Keratinocyte (primary cell): ENCODE measurements at places on chromosomes 16 and 17. TPM values are rescaled to one million over a fixed set of nuclear protein-coding genes. Genes with fewer than 3 reads are reported as not detected.
A peak's percentile ranks its signal among the peaks of the same experiment; 100 is the strongest.

Gene RAB37
- polyA plus RNA-seq: 0.03 to 0.09 TPM (median 0.05 TPM) in 3 replicates

Gene TRPV2
- polyA plus RNA-seq: 0.05 to 0.09 TPM (median 0.09 TPM) in 3 replicates

Gene KRT13
- polyA plus RNA-seq: 15.2 to 46.6 TPM (median 24.0 TPM) in 3 replicates

Gene ZP2
- not detected in 3 replicates for polyA plus RNA-seq

Gene EVI2B
- 0.32 to 1.1 TPM (median 0.80 TPM) in 3 replicates for polyA plus RNA-seq

Gene SLC13A2
- not detected in 3 replicates for polyA plus RNA-seq

Gene NPIPA2
- 0.61 to 2.1 TPM (median 1.3 TPM) in 3 replicates for polyA plus RNA-seq

Gene LRRC59
- 90.4 to 162 TPM (median 152 TPM) in 3 replicates for polyA plus RNA-seq

Gene ABI3
- polyA plus RNA-seq: 0.03 TPM in 1 of 3 replicates, not detected in the others

DNA sequence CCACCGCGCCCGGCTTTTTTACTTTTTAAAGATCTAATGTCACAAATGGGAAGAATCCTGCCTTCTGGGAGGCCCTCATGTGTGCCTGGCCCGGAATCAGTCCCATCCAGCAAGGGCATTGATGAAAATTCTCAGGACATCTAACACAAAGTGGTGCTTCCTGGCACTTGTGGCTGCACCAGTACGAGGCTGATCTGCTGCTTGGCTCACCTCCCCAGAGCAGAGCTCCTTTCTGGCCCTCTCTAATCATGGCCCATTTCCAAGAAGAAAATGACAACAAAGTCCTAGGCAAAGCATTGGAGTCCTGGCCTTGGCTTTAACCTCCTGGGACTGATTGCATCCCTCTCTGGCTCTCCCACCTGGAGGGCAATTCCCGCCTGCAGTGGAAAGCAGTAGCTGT is 50.7 kb upstream of the SIAH1 start:
- no peak for DNase-seq

DNA sequence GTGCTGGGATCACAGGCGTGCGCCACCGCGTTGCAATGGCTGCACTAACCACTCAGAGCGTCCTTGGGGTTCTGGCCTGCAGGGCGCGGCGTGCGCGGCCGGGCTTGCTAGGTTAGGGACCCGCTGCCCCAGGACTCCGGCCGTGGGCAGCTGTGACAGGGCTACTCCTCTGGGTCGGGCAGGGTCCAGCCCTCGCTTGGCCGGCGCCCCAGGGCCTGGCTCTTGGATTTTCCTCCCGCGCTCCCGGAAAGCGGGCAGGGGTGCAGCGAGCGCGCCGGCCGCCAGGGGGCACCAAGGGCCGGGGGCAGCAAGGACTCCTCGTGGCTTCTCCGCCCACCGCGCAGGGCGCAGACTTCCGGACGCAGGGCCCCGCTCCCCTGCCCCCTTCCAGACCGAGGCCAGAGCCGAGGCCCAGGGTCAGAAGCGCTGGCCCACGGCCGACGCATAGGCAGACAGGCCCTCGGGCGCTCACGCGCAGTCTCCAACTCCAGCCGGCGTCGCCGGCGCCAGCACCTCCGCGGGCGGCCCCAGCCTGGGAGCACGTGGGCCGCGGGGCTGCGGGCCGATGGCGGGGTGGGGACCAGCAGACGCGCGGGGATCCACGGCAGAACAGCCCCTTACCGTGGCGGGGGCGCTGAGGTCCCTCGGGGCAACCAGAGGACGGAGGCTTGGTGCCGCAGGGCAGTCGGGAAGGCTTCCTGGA is 355 bp downstream of the TLE7 start:
- DNase-seq: no peak

GRCh38 chr16:50025537-50025931 is 509 bp downstream of the CNEP1R1 start:
- no peak for DNase-seq

GRCh38 chr17:28347261-28347891 is 10.0 kb downstream of the POLDIP2 start:
- DNase-seq: peak; percentile 73

GRCh38 chr17:76986365-76986764 is 118.2 kb downstream of the MGAT5B start:
- DNase-seq: no peak

DNA sequence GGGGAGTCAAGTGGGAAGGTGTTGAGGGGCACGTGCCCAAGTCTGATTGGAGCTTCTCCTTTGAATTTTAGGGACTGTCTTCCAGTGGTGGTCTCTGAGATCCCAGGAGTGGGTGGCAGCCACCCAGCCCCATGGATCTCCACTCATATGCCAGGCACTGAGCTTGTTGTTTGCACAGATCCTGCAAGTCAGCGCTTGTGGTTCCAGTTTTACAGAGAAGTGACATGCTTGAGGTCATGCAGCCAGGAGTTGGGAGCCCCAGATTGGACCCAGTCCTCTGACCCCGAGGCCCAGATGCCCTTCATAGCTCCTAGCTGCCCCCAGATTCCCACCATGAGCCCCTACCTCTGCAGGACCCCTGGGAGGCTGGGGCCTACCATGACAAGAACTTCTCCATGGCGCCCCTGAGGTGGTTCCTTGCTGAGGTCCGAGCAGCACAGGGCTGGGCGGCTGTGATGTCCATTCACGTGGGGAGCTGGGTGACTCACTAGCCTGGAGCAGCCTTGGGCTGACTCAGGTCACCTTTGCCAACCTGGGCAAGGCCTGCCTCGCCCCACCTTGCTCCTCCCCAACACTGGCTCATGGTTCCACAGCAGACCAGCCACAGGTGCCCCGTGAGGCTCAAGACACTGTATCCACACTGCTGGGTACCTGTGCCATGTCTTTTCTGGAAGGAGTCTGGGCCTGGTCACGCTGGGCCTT is 47.4 kb downstream of the RAI1 start:
- peak; percentile 48 for DNase-seq

GRCh38 chr17:7774055-7774521 is 56.5 kb downstream of the DNAH2 start:
- DNase-seq: no peak

DNA sequence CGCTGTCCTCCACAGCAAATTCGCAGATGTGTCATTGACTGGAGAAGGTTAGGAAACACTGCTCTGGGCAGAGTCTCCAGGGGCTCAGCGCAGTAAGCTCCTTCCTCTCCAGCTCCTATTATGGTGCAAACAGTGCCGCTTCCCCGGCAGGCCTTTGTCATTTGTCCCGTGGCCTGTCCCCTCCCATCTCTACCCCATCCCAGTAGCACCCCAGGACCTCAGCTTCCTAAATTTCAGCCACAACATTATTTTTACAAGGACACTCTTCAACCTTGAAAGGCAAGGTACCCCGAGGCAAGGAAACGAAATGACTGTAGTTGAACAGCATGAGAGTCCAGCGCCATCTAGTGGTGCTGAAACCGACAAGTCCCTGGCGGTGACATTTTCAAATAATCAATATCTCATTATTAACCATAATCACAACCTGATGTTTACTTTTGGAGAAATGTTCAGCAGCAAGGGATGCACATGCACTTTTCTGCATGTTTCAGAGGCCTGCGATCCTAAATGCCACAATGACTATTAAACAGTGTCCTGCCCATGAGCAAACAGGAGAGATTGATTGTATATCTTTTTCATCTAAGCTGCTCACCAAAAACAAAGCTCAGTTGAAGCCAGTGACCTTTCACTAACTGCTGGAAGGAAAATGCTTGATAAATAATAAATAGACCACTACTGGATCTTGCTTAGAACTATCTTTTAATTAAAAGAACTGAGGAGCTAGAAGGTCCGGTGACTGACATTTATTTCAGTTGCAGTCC is 16.5 kb downstream of the MRPS23 start:
- DNase-seq: no peak

- no peak for DNase-seq
Measured at GRCh38 chr17:49024523-49024922, 27.3 kb downstream of the IGF2BP1 start.

DNA sequence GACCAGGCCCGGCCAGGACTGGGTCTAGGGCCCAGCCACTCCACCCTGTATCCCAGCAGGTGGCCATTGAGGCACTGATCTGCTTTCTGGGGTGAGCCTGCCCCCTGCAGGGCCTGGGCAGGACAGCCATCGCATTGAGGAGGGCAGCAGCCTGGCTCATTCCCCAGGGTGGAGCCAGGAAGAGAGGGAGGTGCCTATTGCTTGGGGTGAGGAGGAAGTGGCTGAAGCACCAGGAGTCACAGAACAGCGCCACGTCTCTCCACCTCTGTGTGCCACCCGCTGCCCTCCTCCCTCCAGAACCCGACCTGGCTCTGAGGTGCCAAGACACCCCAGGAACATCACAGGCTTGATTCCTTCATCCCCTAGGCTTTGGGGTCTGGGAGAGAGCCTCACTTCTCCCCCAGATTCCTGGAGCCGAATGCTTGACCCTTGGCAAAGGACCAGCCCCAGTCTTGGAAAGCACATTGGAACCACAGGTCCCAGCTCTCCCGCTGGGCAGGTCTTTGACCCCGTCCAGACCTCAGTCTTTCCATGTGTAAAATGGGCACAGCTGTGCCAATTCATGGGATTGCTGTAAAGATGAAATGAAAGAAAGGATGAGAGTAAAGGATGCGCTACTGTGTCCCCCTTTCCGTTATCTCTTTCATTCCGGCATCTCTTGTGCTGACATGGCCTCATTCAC is 7.2 kb upstream of the KRT36 start:
- DNase-seq: no peak

- no peak for DNase-seq
Measured at GRCh38 chr16:12097523-12098428, 121.2 kb downstream of the SNX29 start.

GRCh38 chr17:74149597-74150427 is 53.7 kb upstream of the RPL38 start:
- DNase-seq: no peak

DNA sequence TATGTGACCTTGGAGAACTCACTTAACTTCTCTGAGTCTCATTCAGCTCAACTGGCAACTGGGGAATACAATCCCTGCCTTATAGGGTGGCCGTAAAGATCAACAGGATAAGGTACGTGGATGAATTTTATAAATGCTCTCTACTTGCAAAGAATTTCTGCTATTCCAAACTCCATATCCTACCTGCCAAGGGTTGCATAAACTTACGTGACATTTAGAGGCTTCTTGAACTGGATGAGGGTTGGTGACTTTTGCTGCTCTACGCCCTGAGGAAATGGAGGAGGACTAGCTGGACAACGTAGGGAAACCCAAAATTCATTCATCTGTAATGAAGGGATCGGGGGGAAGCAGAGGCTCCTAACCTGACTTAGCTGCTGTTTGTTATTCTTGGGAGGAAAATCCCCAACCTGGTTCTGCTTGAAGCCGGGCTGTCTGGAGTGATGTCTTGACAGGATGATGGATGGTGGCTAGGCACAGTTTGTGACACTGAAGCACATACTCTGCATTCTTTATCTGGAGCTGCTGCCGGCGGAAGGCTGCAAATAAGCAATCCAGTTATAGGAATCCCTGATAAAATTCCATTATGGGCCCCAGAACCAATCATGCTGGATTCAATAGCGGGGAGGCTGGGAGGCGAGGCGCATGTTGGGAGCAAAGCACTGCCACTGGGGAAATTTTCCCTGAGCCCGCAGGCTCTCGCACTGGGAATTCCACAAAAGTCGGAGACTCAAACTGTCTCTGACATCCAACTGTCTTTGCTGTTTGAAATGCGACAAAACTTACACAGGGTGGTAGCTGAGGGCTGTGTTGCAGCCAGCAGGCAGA is 94.7 kb upstream of the SDK2 start:
- no peak for DNase-seq

- no peak for DNase-seq
Measured at GRCh38 chr16:13039526-13039925, 138.1 kb downstream of the SHISA9 start.

DNA sequence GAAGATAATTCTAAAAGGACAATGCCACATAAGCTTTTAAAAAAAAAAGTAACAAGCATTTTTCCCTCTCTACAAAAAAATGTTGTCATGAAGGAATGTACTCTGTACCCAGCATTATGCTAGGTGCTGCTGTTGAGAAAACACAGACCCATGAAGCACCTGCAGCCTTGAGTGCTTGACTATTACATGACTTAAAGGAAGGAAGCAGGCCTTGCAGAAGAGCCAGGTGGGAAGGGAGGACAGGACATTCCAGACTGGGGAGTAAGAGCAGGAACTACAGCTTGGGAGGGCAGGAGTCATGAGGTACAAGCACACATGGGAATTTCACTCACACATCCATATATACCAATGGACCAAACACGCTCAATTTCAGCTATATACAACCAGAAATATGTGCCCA is 3.8 kb downstream of the MYO1D start:
- DNase-seq: no peak

DNA sequence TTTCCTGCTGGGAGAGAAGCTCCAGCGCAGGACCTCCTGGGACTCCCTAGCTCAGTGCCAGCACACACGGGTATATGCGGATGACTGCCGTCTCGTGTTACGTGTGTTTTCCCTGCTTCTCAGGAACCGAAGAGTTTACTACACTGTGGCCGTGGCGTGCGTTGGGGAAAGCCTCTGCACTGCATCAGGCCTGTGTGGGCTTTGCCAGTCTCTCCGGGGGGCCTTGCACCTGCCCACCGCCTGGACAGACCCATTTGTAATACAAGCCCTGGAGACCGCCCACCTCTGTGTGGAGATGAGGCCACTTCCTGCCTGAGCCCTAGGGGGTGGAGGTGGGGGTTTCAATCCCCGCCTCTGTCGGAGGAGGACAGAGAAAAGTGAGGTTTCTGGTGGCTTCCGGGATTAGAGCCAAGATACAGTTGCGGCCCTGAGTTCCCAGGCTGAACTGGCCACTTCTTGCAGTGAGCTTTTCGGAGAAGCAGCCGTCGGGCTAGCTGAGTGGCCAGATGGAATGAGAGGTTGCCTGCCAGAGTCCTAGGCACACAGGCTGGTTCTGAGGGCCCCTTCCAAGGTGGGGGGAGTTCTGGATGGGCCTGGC is 43.4 kb upstream of the GSE1 start:
- no peak for DNase-seq

DNA sequence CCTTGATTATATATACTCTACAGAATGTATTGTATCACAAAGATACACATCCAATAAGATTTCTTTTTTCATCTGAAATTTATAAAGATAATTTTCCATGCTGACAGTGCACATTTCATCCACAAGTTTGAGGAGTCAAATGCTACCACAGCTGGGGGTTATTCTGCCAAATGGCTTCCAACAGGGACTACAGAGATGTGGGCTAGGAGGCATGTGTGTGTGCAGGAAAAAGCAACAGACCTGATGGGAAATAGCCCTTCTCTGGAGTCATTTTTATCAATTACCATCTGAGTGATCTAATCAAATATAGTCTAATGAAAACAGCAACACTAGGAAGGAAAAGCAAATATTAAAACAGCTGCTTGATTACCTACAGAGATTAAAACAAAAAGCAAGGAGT is 290.5 kb downstream of the CEP112 start:
- no peak for DNase-seq

- peak; percentile 66 for DNase-seq
Measured at GRCh38 chr17:45235416-45236281, 14.0 kb downstream of the FMNL1 start.

GRCh38 chr17:80584176-80584905 is 39.7 kb downstream of the RPTOR start:
- no peak for DNase-seq
